Natural killer cell treated with Interleukin-12 subunit alpha and Interleukin-12 subunit beta and Interleukin-15 and Interleukin-18, amount 100 ng/mL, for 72 hours (primary cell): ENCODE measurements at places on chromosomes 5 and 9. TPM values are rescaled to one million over a fixed set of nuclear protein-coding genes. Genes with fewer than 3 reads are reported as not detected.
A peak's percentile ranks its signal among the peaks of the same experiment; 100 is the strongest.

DNA sequence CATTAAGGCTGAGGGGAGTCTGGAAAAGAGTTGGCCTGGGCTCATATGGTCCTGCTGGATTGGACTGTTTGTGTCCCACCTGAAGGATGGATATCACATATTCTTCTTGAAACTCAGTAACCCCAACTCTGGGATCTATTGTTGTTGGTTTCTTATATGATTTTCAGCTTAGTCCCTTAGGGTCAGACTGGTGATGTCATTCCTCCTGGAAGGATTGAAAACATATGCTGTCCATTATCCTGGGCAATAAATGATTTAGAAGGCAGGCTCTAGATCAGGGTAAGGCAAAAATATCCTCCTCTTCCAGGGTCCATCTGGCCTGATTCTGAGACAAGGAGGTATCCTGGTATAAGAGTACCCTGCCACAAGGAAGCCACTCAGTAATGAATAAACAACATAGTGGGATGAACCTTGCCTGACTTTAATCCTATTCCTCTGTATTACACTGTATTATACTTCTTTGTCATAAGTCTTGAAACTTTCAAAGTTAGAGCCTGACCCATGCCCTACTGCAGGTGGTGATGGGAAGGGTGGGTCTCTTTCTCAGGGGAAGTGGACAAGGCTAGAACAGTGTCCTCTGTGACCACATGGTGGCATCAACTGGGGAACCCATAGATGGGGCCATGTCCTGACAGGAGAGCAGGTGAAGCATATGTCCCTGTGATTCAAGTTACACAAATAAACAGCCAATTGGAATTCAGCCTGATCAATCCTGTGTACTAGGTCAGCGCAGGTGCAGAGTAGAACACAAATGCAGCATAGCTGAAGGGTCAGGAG lies 454.4 kb upstream of the TRPC7 start:
- no peak overlapping the region for H3K27ac ChIP-seq
- H3K4me1 ChIP-seq: no peaks in the 10 kb centered on the region
- DNase-seq: no peak
- no peaks in the 10 kb centered on the region for H3K36me3 ChIP-seq
- H3K27me3 ChIP-seq: no peaks in the 10 kb centered on the region

DNA sequence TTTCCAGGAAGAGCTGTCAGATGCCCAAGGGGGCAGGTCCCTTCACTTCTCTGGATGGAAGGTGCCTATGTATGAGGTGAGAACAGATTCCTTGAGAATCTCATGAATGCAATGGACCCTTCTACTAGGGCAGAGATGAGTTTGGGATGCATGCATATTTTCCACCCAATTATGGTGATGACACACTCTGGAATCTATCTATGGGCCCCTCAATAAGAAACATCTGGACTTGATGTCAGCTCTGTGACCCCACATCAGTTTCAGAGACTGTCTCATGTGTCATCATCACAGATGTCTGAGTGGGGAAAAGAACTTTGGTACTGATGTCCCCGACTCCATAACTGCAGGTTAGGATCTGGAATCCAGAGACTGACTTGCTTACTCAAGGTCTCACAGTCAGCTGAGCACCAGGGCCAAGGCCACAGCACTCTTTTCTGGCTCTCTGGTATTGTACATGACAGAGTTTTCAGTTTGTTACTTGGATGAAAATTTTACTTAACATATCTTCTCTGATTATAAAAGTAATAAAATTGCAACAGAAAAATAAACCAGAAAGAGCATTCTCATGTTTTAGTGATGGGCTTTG lies 177.0 kb downstream of the DCP2 start:
- no peak overlapping the region for H3K4me3 ChIP-seq
- peaks cover 16% of the 10 kb centered on the region for H3K27me3 ChIP-seq
- DNase-seq: no peak
- no peaks in the 10 kb centered on the region for H3K36me3 ChIP-seq
- no peak overlapping the region for H3K27ac ChIP-seq

- no peaks in the 10 kb centered on the region for H3K4me1 ChIP-seq
- H3K4me3 ChIP-seq: no peak overlapping the region
- no peaks in the 10 kb centered on the region for H3K36me3 ChIP-seq
- H3K27me3 ChIP-seq: peaks cover 10% of the 10 kb centered on the region
- H3K27ac ChIP-seq: no peak overlapping the region
- DNase-seq: no peak
Measured at GRCh38 chr9:87857948-87858335, 24.7 kb upstream of the SPATA31E1 start.

DNA sequence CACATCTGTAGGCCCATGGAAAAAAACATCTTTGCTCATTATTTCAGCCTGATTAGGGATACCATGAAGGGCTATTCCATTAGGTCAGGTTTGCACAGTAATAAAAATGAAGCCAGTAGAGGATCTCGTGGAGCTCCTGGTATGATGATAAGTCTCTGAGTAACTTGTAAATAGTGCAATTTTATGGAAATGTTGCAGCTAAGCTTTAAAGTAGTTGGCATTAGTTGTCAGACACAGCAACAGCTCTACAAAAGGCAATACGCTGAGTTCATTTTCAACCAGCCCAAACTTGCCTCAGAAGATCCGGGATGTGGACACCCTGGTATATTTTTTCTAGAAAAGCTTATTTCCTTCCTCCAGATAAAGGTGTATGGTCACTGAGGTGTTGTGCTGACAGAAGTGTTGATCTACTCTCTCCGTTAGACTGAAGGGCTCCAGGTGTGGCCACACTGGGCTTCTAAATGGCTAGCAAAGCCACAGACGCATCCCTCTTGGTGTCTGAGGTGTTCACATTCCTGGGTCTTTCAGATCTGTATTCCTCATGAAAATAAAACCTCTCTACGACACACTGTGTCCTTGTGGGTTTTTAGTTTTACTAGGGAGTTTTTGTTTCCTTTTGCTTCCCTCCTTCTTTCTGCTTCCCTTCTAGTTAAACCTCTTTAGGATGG lies 141.6 kb downstream of the GHR start:
- no peak overlapping the region for H3K4me3 ChIP-seq
- peaks cover 10% of the 10 kb centered on the region for H3K27me3 ChIP-seq
- no peaks in the 10 kb centered on the region for H3K4me1 ChIP-seq
- H3K36me3 ChIP-seq: no peaks in the 10 kb centered on the region
- H3K27ac ChIP-seq: no peak overlapping the region

DNA sequence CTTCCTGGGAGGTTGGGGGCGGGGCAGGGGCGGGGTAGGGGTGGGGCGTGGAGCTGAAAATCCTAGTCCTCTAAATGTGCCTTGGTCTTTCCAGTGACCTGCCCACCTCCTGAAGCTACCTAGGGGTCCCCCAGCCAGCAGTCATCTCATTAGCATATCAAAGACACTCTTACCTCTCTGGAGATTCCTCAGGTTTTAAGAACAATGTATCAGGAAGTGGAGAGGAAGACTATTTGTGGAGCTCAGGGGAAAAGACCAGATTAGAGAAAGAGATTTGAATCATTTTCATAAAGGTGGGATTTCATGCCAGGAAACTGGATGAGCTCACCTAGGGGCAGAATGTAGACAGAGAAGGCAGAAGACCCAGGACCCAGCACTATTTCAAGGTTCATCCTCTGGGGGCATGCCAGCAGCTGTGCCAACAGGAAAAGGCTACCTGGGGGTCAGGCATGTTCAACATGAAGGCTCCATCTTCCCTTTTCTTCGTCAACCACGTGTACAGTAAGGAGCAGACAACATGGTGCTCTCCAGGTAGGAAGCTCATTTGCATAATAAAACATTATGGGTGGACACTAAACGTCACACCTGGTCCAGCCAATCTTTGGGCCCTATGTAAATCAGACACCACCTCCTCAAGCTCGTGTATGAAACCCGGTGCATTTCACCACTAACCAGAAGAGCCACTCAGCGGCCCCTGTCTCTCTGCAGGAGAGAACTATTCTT lies 6.9 kb downstream of the GMCL2 start:
- no peak overlapping the region for H3K27ac ChIP-seq
- H3K4me3 ChIP-seq: no peak overlapping the region
- H3K36me3 ChIP-seq: no peaks in the 10 kb centered on the region
- no peaks in the 10 kb centered on the region for H3K4me1 ChIP-seq
- H3K27me3 ChIP-seq: peaks cover 10% of the 10 kb centered on the region

The PHF24 gene
- total RNA-seq: not detected

The CARTPT gene
- total RNA-seq: not detected

GRCh38 chr5:85132269-85132668 lies 747.6 kb upstream of the EDIL3 start:
- no peaks in the 10 kb centered on the region for H3K4me1 ChIP-seq
- H3K27me3 ChIP-seq: no peaks in the 10 kb centered on the region
- H3K36me3 ChIP-seq: no peaks in the 10 kb centered on the region
- DNase-seq: no peak
- no peak overlapping the region for H3K27ac ChIP-seq

GRCh38 chr9:123291736-123292135 lies 23.4 kb upstream of the STRBP start:
- H3K36me3 ChIP-seq: no peaks in the 10 kb centered on the region
- H3K4me1 ChIP-seq: no peaks in the 10 kb centered on the region
- DNase-seq: no peak
- no peak overlapping the region for H3K27ac ChIP-seq

The PCDHB7 gene
- not detected for total RNA-seq

- H3K27me3 ChIP-seq: no peaks in the 10 kb centered on the region
- H3K4me1 ChIP-seq: no peaks in the 10 kb centered on the region
- H3K4me3 ChIP-seq: no peak overlapping the region
- no peak for DNase-seq
Measured at GRCh38 chr5:4990462-4990861, 149.7 kb upstream of the ADAMTS16 start.

DNA sequence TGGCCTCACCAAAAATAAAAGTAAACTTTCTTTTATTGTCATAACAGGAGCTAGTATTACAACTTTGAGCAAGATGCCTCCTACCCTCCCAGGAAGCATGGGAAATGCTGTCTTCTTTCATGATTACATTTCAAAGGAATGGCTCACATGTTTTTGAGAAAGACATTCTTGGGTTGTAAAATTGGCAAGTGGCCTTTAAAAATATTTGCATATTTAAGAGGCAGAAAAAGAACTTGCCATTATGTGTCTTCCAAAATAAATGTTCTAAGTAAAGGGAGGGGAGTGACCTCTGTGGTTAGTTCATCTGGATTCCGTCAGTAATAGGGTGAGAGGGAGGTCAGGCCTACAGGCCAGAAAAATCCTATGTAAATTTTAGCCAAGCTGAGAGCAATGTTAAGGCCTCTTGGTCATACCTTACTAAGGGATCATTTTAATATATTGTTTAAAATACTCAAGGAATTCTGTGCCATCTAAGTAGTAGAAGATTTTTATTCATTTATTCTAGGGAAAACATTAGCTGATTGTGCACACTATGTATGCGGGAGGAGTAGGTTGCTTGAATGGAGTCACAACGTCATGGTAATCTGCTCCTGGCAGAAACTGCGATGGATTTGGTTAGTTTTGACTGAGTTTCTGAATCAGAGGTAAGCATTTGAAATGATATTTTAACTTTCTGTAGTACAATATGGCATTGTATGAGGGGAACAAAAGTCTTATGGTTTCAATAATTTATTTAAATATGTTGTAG lies 1485.7 kb upstream of the CDH9 start:
- H3K4me1 ChIP-seq: no peaks in the 10 kb centered on the region
- DNase-seq: no peak
- H3K4me3 ChIP-seq: no peak overlapping the region
- no peak overlapping the region for H3K27ac ChIP-seq
- no peaks in the 10 kb centered on the region for H3K27me3 ChIP-seq

The PPP2R2B gene
- total RNA-seq: 12.6 TPM

- peaks cover 16% of the 10 kb centered on the region for H3K27me3 ChIP-seq
- no peak overlapping the region for H3K27ac ChIP-seq
- H3K4me3 ChIP-seq: no peak overlapping the region
- H3K4me1 ChIP-seq: no peaks in the 10 kb centered on the region
- DNase-seq: no peak
Measured at GRCh38 chr5:168260353-168261226, 30.9 kb upstream of the WWC1 start.

The DMRT3 gene
- not detected for total RNA-seq

DNA sequence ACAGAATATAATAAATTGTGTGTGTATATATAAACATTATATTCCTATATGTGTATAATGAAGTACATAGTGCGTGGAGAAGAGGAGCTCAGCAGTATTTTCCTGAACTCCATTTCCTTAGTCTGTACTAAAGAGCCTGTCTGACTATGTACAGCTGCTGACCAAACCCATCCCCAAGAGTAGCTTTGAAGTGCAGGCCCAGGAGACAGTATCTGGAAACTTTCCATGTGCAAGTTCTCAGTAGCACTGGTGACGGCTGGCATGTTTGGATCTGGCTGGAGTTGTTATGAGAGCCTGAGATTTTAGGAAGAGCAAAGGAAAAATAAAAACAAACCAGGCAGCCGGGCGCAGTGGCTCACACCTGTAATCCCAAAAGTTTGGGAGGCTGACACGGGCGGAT lies 244.2 kb downstream of the RFK start:
- peaks cover 13% of the 10 kb centered on the region for H3K27me3 ChIP-seq
- no peak overlapping the region for H3K27ac ChIP-seq
- no peaks in the 10 kb centered on the region for H3K36me3 ChIP-seq
- no peak for DNase-seq
- no peak overlapping the region for H3K4me3 ChIP-seq
- no peaks in the 10 kb centered on the region for H3K4me1 ChIP-seq

The CFAP90 gene
- not detected for total RNA-seq

- H3K27ac ChIP-seq: no peak overlapping the region
- no peaks in the 10 kb centered on the region for H3K27me3 ChIP-seq
- H3K36me3 ChIP-seq: no peaks in the 10 kb centered on the region
- DNase-seq: no peak
Measured at GRCh38 chr5:16834029-16834428, 102.1 kb downstream of the MYO10 start.

GRCh38 chr9:33166231-33167083 lies 679 bp downstream of the B4GALT1 start:
- H3K4me1 ChIP-seq: peaks cover 74% of the 10 kb centered on the region
- H3K27ac ChIP-seq: peak overlapping the region; percentile 97
- peak; percentile 71 for DNase-seq

The TNFSF15 gene
- 0.08 TPM for total RNA-seq

The NR2F1 gene
- total RNA-seq: not detected

DNA sequence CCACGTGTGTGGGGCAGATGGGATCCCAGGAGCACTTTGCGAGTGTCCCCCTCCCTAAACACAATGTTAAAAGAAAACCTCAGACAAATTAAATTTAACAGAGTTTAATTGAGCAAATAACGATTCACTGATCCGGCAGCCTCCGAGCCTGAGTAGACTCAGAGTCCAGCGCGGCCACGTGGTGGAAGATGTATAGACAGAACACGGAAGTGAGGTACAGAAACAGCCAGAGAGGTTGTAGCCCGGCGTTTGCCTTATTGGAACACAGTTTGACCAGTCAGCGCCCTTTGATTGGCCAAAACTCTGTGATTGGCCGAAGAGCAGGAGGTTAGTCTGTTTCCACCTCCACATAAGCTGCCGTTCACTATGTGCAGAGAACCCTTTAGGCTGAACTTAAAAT lies 363.0 kb upstream of the IRX2 start:
- H3K27me3 ChIP-seq: peaks cover 18% of the 10 kb centered on the region
- H3K4me1 ChIP-seq: no peaks in the 10 kb centered on the region

DNA sequence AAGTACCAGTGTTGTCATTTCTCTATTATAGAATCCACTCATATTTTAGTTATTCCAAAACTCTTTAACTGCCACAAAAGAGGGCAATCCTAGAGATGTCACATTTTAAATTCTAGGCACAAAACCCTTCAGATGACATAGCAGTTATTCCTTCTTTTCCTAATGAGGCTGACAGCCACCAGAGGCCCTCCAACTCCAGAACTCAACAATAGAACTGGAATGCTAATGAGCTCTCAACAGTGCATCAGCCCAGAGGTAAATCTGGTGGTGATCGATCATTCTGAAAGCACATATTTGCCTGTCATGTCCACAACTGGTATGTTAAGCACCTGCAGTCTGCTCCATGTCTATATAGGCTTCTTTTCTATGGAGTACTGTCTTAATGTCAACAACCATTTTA lies 40.2 kb upstream of the RAB3C start:
- no peak overlapping the region for H3K27ac ChIP-seq
- no peaks in the 10 kb centered on the region for H3K4me1 ChIP-seq
- DNase-seq: no peak
- H3K4me3 ChIP-seq: no peak overlapping the region
- peaks cover 6% of the 10 kb centered on the region for H3K36me3 ChIP-seq
